ENCODE measurements at places on chromosomes 7 and 10.

DNA sequence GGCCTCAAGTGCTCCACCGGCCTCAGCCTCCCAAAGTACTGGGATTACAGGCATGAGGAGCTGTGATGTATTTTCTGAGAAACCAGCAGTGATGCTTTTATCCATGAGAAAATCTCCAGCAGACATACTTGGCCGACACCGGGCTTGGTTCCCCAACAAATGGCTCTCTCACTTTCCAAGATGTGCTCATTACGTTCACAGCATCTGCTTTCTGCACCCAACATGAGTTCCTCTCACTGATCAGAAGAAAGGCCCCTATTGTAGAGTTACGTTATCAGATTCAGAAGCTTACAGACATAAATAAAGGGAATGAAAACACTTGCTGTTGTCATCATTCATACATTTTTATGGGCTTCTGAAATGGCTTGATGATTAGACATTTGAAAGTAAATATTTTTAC lies 95.0 kb downstream of the CALD1 start:
- no peak for DNase-seq

DNA sequence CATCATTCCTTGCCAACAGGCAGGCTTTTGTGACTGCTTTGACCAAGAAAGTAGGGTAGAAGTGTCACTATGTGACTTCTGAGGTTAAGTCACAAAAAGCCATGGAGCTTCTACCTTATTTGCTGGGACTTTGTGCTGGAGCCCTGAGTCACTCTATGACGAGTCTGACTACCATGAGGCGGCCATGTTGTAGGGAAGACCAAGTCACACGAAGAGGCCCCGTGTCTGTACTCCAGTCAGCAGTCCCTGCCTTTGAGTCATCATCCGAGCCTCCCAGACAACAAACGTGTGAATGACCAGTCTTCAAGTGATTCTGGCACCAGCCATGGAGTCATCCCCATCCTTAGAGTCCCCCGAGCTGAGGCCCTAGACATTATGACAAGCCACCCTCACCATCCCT lies 3.5 kb upstream of the MYL10 start:
- no peak for DNase-seq

- DNase-seq = peak; percentile 45
These were observed 734 bp downstream of the CHST3 start for GRCh38 chr10:71964743-71965515.

- no peak for DNase-seq
These were observed 16.1 kb downstream of the PAPOLB start for GRCh38 chr7:4845740-4846142.

GRCh38 chr10:49394933-49395740 lies 752 bp downstream of the DRGX start:
- DNase-seq = no peak
